ENCODE measurements at places on chromosomes 3 and 15.
A peak's percentile ranks its signal among the peaks of the same experiment; 100 is the strongest.

GRCh38 chr3:11640009-11640673 is 3.6 kb downstream of the VGLL4 start:
- no peak for DNase-seq

GRCh38 chr3:185728630-185729336 is 96.1 kb downstream of the IGF2BP2 start:
- DNase-seq: no peak

- DNase-seq: peak; percentile 22
Observed at GRCh38 chr3:151283907-151284461, 5.6 kb upstream of the P2RY14 start.

- DNase-seq: no peak
Observed at GRCh38 chr15:36579792-36580431, 486 bp downstream of the CDIN1 start.

- DNase-seq: no peak
Observed at GRCh38 chr15:39125904-39126303, 455.0 kb upstream of the THBS1 start.

GRCh38 chr3:194399874-194400411 is 877 bp upstream of the GP5 start:
- no peak for DNase-seq

Data from MV-4-11 (cell line).